ENCODE measurements at places on chromosomes 1 and 21. TPM values are rescaled to one million over a fixed set of nuclear protein-coding genes. Genes with fewer than 3 reads are reported as not detected.

GRCh38 chr1:205576011-205576410 is 55.8 kb downstream of the ELK4 start:
- no peak for DNase-seq

CFHR3 gene
- total RNA-seq: not detected

GRCh38 chr1:7508052-7508933 is 262.8 kb upstream of the VAMP3 start:
- DNase-seq: no peak

GBP7 gene
- not detected for total RNA-seq

DNA sequence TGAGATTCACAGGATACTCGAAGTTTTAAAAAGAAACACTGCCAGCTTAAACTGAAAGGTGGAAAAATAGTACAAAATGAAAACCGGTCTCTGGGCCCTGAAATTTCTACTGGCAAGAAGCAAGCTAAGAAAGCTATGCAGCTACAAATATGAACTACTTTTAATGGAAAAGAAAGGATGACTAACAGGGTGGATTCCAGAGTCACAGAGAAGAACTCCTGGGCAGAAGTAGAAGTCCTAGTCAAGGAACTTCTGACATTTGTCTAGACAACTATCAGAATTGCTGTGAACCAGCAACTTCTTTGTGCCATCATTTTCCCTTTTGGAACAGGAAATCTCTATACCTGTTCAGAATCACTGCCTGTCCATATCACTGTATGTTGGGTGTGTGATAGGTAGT is 38.1 kb downstream of the CD160 start:
- no peak for DNase-seq

DNA sequence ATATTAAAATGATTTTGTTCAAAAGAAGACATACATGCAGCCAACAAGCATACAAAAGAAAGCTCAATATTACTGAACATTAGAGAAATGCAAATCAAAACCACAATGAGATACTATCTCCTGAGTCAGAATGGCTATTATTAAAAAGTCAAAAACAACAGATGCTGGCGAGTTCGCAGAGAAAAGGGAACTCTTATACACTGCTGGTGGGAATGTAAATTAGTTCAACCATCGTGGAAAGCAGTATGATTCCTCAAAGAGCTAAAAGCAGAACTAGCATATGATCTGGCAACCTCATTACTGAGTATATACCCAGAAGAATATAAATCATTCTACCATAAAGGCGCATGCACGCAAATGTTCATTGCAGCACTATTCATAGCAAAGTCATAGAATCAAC is 126.0 kb upstream of the HMCN1 start:
- no peak for DNase-seq

ZBTB8B gene
- total RNA-seq: not detected

DNA sequence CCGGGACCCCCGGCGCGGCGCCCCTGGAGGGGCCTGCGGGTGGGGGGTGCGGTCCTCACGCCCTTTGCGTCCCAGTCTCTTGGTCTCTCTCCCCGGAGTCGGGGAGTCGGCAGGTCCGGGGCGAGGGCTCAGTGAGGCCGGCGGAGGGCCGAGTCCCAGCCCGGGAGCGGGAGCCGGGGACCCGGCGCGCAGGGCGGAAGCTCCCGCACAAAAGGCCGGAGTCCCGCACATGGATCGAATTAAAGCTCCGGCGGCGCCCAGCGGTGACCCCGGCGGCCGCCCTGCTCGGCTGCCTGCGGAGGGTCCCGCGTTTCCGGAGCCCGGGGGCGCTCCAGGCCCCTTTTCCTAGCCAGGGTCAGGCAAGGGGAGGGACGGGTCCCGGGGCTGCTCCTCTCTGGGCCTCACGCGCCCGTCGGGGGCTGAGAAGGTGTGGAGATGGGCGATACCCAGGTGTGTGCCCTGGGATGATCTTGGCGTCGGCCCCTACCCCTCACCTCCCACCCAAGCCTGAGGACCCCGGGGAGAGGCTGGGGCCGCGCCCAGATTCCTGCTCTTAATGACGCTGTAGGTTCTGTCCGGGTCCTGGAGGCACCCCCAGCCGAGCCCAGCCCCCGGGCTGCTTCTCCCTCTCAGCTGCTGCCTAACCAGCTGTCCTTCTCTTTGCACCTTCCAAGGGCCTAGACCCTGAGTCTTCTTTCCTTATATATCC is 512 bp downstream of the FBLIM1 start:
- no peak for DNase-seq

S100A7 gene
- not detected for total RNA-seq

- DNase-seq: peak; percentile 83
Measured at GRCh38 chr1:51296383-51297357, 33.7 kb downstream of the TTC39A start.

DNA sequence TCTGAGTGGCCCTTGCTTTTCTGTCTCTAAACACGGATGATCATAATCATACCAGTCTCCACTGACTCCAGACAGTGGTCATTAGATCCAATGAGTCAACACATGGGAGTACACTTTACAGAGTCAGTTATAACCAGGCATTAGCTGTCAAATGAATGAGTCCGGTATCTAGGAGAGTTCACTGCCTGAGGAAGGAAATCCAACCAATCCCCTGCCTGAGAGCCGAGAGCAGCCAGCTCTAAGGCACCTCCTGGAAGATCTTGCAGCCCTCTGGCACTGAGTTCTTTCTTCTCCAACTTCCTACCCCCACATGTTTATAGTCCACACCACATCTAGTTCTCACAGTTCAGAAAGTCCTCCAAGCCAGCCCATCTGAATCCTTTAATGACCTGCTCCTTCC is 29.4 kb upstream of the RBM15 start:
- DNase-seq: peak; percentile 30

- DNase-seq: no peak
Measured at GRCh38 chr1:163562355-163562754, 240.6 kb downstream of the NUF2 start.
